ENCODE measurements at places on chromosomes 11 and 22. TPM values are rescaled to one million over a fixed set of nuclear protein-coding genes. Genes with fewer than 3 reads are reported as not detected.

GRCh38 chr11:117839936-117840813, 15.6 kb upstream of the FXYD2 start:
- no peak for DNase-seq

DNA sequence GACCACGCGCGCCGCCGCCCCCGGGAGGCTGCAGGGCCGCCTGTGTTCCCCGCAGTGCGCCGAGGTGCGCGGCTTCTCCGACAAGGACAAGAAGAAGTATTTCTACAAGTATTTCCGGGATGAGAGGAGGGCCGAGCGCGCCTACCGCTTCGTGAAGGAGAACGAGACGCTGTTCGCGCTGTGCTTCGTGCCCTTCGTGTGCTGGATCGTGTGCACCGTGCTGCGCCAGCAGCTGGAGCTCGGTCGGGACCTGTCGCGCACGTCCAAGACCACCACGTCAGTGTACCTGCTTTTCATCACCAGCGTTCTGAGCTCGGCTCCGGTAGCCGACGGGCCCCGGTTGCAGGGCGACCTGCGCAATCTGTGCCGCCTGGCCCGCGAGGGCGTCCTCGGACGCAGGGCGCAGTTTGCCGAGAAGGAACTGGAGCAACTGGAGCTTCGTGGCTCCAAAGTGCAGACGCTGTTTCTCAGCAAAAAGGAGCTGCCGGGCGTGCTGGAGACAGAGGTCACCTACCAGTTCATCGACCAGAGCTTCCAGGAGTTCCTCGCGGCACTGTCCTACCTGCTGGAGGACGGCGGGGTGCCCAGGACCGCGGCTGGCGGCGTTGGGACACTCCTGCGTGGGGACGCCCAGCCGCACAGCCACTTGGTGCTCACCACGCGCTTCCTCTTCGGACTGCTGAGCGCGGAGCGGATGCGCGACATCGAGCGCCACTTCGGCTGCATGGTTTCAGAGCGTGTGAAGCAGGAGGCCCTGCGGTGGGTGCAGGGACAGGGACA, 2.7 kb downstream of the NLRP6 start:
- peak; percentile 26 for DNase-seq

The CTTN gene
- 1.3 TPM for total RNA-seq

The SLC22A6 gene
- not detected for total RNA-seq

The PACSIN3 gene
- total RNA-seq: 1.9 TPM

The DUSP8 gene
- total RNA-seq: 1.1 TPM

DNA sequence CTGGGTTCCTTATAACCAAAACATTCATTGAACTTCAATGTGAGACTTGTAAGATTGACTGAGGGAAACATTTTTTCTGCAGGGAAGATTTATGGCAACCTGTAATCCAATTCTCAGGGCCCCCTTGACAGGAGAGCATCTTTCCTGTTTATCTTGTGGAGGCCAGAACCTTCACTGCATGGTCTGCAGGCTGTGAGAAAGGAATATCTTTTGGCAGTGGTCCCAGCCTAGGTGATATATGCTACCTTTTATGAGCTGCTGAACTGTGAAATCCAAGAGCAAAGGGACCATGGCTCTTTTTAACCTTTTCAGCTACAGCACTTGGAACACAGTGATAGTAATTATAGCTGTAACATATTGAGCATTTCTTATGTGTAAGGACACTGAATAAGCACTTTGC, 590.2 kb upstream of the B3GAT1 start:
- DNase-seq: no peak

- DNase-seq: no peak
Observed at GRCh38 chr11:11117730-11118129, 235.3 kb downstream of the CSNK2A3 start.

DNA sequence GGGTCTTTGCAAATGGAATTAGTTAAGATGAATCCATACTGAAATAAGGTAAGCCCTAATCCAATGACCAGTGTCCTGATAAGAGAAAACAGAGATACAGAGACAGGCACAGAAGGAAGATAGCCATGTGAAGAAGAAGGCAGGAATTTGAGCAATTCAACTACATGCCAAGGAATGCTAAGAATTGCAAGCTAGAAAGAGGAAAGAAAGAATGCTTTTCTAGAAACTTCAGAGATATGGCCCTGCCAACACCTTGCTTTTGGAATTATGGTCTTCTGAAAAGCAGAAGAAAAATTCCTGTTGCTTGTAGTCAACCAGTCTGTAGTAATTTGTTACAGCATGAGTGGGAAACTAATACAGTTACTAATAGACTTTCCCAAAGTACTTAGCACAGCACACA, 111.3 kb downstream of the SLC17A6 start:
- DNase-seq: no peak

The MMP27 gene
- total RNA-seq: not detected

The MOGAT2 gene
- under 0.01 TPM for total RNA-seq

The CRYBB3 gene
- not detected for total RNA-seq

The RBMXL2 gene
- total RNA-seq: under 0.01 TPM

- DNase-seq: no peak
Observed at GRCh38 chr11:39772525-39773137, 1686.8 kb downstream of the LRRC4C start.

DNA sequence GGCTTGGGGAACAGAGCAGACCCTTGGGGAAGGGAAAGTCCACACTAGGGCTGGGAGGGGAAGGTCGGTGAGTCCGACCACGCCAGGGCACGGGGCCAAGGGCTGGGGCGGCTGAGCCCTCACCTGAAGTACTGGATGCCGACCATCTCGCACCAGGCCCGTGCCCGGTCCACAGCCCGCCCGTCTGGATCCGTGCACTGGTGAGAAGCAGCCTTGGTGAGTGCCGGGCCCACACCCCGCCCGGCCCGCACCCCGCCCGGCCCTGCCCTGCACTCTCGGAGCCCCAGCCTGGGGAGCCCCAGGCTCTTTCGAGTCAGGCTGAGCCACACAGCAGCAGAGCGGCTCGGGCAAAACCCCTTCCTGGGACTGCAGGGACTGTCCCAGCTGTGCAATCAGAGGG, 1.9 kb upstream of the BAIAP2L2 start:
- no peak for DNase-seq

- peak; percentile 42 for DNase-seq
Observed at GRCh38 chr11:62402226-62402959, 16.4 kb upstream of the SCGB1A1 start.

DNA sequence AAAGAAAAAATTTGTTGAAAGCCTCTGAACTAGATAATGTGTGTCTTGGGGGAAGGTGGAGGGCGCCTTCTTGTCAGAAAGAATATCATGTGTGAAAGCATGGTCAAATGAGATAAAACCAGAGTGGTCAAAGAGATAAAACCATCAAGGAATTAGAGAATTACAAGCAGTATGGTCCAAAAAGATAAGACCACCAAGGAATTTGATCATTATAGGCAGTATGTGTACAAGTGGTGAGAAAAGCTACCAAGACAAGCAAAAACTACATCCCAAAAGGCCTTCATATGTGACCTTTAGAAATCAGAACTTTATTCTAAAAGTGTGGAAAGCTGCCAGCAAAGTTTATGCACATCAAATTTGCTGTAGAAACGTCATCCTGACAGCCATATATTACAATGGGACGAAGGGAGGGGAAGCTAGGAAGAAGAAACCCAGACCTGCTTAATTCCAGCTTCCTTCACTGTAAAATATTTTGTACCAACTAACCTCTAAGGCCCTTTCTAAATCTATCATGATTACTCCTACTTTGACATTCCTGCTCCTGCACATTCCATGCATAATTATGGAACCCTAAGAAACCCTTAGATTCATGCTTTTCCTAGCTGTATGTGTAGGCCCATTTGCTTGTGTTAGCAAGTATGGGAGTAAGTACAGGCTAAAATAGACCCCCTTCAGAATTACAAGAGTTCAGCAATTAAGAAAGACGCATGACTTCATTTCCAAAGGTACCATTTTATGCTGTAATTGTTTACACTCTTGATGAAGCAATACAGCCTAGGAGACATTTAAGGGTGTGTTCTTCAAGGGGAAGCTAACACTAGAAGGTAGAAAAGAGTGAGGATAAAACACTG, 51.6 kb downstream of the LGR4 start:
- DNase-seq: no peak

Measured in hematopoietic multipotent progenitor cell (in vitro differentiated cells).